Body of pancreas (tissue), 4 donors: ENCODE measurements at places on chromosomes 16 and 17. TPM values are rescaled to one million over a fixed set of nuclear protein-coding genes. Genes with fewer than 3 reads are reported as not detected.
A peak's percentile ranks its signal among the peaks of the same experiment; 100 is the strongest.

- DNase-seq: no peak
Measured at GRCh38 chr17:63703029-63703428, 3.1 kb upstream of the LIMD2 start.

DNA sequence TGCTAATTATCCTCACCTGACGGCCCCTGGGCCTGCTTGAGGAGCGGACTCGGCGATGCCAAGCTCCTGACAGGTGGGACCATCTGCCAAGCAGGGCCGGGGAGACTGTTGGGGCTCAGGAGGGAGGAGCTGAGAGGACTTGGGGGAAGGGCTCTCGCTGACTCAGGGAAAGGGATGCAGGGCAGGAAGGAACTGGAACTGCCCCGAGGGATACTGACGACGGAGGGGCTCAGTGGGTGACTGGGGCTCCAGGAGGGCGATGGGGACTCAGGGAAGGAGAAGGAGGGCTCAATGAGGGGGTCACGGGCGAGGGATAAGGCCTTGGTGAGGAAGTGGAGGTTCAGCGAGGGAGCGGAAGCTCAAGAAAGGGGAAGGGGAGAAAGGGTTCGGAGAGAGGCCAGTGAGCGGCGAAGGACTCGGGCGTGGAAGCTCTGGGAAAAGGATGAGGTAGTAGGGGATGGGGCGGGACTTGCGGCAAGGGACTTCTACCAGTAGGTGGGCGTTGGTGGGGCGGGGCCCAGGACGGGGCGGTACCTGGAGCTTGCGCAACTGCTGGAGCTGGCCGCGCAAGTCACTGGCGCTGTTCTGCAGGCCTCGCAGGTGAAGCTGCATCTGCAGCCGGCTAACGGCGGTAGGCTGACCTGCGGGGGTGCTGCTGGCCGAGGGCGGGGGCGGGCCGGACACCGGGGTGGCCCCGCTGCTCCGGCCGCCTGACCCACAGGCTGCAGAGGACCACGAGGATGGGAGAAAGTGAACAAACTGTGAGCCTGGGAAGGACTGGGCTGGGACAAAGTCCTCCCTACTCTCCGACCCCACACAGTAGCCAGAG lies 46.5 kb downstream of the SRCIN1 start:
- peak; percentile 86 for DNase-seq

- DNase-seq: no peak
Measured at GRCh38 chr16:27852116-27852515, 211.4 kb downstream of the GSG1L start.

Gene OTOA
- total RNA-seq: 0.26 TPM

Gene CTRB2
- 18,538 TPM for total RNA-seq

Gene CDC6
- total RNA-seq: 0.66 TPM
